Urinary bladder (tissue), 4 donors: ENCODE measurements at places on chromosomes 12 and 14.

DNA sequence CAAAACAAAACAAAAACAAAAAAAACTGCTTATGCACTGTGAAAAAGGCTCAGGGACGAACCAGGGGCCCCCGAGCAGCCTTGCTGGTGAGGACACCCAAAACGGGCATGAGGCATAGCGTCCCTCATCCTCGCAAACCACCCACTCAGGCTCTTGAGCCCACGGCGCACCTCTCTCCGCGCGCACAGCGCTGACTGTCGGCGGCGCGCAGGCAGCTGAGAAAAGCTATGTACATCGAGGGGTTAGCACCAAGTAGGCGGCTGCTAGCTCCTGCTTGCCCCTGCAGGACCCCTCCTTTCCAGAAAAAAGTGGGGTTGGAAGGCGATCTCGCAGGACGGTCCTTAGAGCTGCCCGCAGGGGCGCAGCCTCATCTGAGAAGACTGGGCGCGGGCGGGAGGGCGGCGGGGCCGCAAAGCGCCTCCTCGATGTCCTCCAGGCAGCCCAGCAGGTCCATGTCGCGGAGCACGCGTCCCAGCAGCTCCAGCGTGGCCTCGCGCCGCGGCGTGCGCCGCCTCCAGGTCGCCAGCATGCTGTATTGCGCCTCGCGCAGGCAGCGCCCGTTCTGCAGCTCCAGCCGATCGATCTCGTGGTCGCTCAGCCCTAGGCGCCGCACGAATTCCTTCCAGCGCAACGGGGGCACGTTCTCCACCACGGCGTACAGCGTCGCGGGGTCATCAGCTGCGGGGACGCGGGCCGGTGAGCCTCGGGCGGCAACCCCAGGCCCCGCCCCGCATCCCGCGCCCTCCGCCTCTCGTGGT is 12.8 kb downstream of the TNFRSF1A start:
- DNase-seq = no peak

GRCh38 chr12:46271863-46272262 is 3.0 kb upstream of the SLC38A1 start:
- DNase-seq = no peak

GRCh38 chr12:981961-982360 is 9.1 kb upstream of the ERC1 start:
- no peak for DNase-seq

DNA sequence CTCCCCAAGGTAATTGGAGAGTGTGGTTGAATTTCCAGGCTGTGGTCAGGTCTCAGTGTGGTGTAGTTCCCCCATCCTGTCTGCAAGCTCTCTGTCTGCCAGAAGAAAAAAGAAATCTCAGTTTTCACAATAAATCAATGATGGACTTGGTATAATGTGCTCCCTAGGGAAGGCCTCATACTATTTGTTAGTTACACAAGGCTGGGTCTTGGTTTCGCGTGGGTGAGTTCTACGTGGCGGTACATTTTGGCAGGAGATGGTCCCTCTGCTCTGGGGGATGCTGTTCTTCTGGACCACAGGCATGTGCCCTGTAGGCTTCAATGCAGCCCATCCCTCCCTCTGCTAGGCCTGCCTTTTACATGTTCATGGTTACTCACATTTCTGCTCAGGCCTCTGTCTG is 206.4 kb upstream of the PELI2 start:
- no peak for DNase-seq

GRCh38 chr12:71060426-71060825 is 97.4 kb downstream of the TSPAN8 start:
- DNase-seq = no peak

DNA sequence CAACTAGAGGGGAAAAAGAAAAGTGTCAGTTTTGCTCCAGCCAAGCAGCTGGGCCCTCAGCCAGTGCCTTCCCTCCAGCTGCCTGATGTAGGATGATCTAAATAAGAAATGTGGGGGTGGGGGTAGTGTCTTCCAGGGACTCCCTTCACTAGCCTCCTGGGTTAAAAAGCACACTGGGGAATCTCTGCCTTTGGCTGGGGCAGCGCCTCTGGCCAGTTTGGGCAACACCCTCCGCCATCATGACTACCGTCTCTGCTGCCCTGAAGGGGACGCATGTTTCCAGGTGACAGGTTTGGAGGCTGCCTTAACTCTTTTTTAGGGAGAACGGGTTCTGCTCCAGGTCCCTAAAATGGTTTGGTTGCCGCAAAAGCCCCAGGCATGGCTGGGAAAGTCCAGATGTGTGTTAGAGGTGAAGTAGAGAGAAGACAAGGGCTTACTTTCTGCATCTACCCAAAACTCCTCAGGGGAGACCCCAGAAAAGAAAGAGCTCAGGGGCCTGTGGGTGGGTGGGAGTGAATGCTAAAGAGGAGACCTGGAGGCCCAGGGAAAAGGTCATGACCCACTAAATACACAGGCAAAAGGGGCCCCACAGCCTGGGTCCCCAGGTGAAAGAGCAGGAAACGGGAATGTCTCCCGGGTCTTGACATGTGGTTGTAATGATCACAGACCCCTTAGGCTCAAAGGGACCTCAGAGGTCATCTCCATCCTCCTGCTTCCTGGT is 132.8 kb upstream of the CCND2 start:
- no peak for DNase-seq
